ENCODE measurements at places on chromosomes 13 and 19. TPM values are rescaled to one million over a fixed set of nuclear protein-coding genes. Genes with fewer than 3 reads are reported as not detected.

The FBXL3 gene
- total RNA-seq = 64.4 TPM

The RNF225 gene
- not detected for total RNA-seq

The GSX1 gene
- total RNA-seq = not detected

- DNase-seq = no peak
Measured at GRCh38 chr13:28529836-28530235, 34.9 kb upstream of the FLT1 start.

GRCh38 chr13:95800436-95800835, 123.5 kb downstream of the DNAJC3 start:
- DNase-seq = no peak

DNA sequence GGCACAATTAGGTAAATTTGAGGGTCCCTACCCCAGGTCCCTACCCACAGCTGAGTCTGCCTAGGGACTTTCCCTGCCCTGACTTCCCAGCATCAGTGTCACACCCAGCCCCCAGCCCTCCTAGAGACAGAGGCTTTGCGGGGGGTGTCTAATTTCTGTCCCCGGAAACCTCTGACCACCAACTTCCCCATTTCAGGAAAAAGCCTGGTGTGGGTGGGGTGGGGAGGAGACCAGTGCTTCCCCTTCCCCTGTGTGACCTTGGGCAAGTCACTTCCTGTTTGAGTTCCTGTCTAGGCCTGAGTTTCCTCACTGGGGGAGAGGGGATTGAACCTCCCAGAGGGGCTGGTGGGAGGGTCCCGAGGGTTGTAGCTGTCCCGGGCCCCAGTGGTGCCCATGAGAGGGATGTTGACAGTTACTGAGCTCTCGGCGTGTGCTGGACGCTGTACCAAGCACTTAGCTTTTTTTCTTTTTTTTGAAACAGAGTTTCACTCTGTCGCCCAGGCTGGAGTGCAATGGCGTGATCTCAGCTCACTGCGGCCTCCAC, 7.9 kb downstream of the VASP start:
- DNase-seq = no peak

DNA sequence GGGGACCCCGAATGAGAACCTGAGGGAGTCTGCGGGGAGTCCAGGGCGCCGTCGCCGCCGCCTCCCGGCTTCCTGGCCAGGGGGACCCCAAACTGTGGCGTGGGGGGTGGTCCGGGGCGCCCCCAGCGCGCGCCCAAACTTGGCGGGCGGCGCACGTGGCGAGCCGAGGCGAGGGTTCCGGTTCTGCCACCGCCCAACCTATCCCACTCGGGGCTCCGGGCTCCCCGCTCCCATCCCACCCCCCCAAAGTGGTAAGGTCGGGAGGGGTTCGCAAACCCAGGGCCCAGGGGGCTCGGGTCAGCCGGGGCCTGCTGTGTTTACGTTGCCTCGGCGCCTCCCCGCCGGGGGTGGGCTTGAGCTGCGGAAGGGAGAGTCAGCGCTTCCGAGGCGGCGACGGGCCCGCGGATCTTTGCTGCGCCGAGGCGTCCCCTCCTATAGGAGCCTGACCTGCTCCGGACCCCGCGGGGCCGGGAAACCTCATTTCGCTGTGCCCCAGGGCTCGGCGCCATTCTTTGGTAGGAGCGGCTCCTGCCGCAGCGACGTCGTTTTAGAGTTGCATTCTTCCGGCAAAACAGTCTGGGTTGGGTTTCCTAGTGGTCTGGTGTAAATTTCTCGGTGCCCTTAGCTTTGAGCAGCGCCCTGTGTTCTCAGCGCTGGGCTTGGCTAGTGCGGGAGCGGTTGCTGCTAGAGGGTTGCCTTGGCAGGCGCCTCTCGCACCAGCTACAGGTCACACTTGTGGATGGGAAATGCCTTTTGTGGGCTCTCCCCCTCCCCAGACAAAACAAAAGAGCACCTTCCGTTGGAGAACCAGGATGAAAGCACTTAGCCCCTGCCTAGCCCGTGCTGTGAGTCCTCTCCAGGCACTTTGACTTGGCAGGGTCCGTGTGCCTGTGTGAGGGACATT, 1.2 kb downstream of the DAZAP1 start:
- DNase-seq = no peak

All from dermis microvascular lymphatic vessel endothelial cell (primary cell).